Articular chondrocyte of knee joint (primary cell): ENCODE measurements at places on chromosomes 1 and 21. TPM values are rescaled to one million over a fixed set of nuclear protein-coding genes. Genes with fewer than 3 reads are reported as not detected.

The OR2AK2 gene
- not detected in 2 replicates for total RNA-seq

The CNKSR1 gene
- total RNA-seq, result 0.26 TPM in 1 of 2 replicates, not detected in the other

The CHIT1 gene
- under 0.01 TPM in 2 replicates for total RNA-seq

The TRNP1 gene
- 6.4 and 8.4 TPM in 2 replicates for total RNA-seq

The LCE6A gene
- not detected in 2 replicates for total RNA-seq

The LCE1B gene
- total RNA-seq, result not detected in 2 replicates

The PUM1 gene
- 59.6 and 65.5 TPM in 2 replicates for total RNA-seq

The KRTAP19-3 gene
- total RNA-seq, result not detected in 2 replicates
